PC-9 (cell line): ENCODE measurements at places on chromosomes 6 and 20.
A peak's percentile ranks its signal among the peaks of the same experiment; 100 is the strongest.

- DNase-seq, result no peak
These were observed 46.0 kb upstream of the PKIB start for GRCh38 chr6:122564230-122564629.

DNA sequence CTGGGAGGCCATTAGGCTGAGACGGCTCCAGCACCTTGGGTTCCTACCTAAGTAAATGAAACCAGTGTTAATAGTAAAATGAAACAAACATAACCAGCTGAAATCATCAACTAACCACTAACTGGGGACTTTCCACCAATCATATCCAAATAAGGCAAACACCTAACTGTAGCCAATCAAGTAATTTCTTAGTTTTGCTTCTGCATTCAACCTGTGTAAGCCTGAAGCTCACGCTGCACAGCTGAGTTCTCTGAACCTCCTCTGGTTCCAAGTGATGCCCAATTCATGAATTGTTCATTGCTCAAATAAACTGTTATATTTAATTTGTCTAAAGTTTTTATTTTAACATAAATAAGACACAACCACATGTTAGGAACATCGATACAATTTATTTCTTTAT is 22.5 kb downstream of the KLHL32 start:
- no peak for DNase-seq

DNA sequence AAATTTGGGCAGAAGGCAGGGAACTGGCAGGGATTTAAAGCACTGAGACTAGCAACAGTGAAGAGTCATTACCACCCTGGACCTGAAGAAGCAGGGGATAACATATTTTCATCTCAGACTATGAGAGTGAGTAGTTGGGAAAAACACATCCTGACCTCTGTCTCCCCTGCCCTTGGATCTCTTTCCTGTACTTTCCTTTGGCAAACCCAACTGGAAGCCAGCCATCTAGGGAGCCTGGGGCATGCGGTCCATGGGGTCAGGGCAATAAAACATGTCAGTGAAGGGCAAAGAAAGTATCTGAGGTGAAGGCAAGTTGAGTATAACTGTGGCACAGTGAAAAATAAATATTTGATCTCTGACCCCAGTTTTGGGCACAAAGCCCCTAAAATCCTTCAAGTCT is 698.2 kb downstream of the DOK5 start:
- DNase-seq, result no peak

- no peak for DNase-seq
These were observed 63.2 kb upstream of the DUSP22 start for GRCh38 chr6:228881-229651.

DNA sequence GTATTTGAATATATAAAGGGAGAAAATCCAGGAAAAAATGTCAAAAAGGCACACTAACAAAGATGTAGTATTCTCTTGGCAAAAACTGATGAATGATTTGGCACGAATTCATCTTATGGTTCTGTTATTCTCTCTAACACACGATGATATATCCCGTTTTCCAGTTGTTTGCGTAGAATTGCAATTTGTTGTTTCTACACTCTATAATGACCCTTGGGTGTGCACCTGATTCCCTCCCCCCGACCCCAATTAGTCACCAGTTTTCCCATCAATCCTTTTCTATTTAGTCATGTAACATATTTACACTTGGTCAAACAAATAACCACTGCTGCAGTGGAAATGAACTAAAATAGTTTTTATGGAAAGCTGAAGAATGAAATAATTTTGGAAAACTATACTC is 1.5 kb upstream of the ARID1B start:
- DNase-seq, result no peak

- no peak for DNase-seq
These were observed 97.4 kb downstream of the THBS2 start for GRCh38 chr6:169156108-169156792.

DNA sequence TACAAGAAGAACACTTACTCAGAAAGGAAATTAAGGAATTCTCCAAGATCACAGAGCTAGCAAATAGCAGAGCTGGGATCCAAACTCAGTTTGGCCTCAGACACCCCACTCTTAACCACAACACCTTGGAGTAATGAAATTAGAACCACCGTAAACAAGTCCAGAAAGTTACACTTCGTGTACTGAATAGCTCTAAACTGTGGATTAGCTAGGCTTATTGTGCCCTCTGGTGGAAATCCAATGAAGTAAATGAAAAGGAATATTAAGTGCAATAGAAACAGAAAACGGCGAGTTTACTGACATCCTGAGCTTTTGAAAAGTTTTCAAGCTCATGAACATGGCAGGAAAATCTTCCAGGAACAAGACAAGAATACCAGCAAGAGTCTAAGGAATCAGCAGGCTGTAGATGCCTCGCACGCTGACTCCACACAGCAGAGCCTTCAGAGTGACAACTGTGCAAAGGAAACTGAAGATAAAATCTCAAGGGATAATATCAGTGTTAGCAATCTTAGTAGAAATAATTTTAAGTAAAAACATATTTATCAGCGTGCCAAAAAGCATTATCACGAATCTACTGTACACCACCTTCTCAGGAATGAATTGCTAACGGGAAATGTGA is 34.6 kb downstream of the FBXO5 start:
- no peak for DNase-seq

- DNase-seq, result no peak
These were observed 146.9 kb upstream of the MYLIP start for GRCh38 chr6:15981956-15982355.

- DNase-seq, result no peak
These were observed 441.1 kb upstream of the JARID2 start for GRCh38 chr6:14804785-14805210.

DNA sequence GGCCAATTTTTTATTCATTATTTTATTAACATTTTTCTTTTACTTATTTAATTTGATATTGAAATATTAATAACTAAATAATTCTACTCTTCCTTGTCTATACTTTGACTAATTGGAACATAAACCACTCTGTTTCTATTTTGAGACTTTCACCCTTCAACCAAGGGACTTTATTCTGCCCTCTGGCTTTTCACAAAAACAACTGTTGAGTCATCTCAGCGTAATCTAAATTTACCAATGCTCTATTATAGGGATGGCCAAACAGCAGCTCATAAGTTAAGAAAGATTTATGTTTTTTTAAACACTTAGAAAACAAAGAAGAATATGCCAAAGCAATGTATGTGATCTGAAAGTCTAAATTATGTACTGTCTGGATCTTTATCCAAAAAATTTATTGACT is 46.7 kb downstream of the DOP1A start:
- no peak for DNase-seq

GRCh38 chr6:162385980-162386379 is 341.6 kb downstream of the PRKN start:
- DNase-seq, result no peak

GRCh38 chr6:4264601-4265000 is 129.2 kb upstream of the ECI2 start:
- DNase-seq, result no peak

- no peak for DNase-seq
These were observed 37.7 kb downstream of the KIF25 start for GRCh38 chr6:168035098-168035660.

- DNase-seq, result no peak
These were observed 100.7 kb upstream of the PTPN1 start for GRCh38 chr20:50409495-50409894.

- no peak for DNase-seq
These were observed 222.5 kb downstream of the SYNDIG1 start for GRCh38 chr20:24691901-24692351.

DNA sequence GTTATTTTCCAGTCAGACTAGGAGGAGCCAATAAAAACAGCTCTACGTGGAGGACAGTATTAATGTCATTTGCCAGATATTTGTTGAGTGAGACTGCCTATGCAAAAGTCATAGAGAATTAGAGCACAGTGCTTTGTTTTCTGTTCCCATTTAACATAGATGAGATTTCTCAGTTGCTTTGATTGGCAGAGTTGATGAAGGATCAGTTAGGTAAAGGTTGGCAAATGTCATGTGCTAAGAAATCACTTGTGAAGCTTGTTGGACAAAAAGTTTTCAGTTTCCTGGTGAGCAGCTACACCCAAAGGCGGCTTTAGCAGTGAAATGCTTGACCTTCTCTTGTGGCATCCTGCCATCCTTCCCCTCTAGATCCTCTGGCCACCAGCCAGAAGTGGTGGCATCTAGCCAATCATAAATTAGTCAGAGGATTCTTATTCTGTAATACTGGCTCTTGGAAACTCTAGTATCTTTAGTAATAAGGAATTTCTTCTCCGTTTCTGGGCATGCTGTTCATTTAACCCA is 37.0 kb downstream of the BCKDHB start:
- DNase-seq, result peak; percentile 88

GRCh38 chr20:24139846-24140245 is 151.3 kb upstream of the GGTLC1 start:
- no peak for DNase-seq

DNA sequence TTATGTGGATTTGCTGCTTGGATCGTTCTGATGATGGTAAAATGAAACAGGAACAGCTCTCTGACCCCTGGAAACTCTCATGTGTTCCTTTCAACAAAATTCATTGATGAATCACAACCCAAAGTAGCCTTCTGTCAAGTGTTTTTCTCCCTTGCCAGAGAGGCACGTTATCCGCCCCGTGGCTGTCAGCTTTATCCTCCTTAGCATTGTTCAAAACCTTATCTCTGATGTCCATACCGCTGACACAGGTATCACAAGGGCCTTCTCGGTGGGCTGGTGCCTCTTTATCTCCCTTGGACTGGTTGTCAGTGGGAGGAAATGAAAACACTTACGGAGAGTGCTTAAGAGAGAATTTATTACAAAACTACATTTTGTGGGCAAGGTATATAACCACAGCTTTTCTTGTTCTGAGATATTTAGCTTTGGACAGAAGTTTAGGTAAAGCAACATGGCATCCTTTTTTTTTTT is 84.9 kb downstream of the TIAM2 start:
- no peak for DNase-seq
